Activated CD4-positive, alpha-beta T cell treated with anti-CD3 and anti-CD28 coated beads, Interleukin-2, amount 10 ng/mL, durations not matched to agents 7 days and 5 days (primary cell): ENCODE measurements at places on chromosomes 4 and X. TPM values are rescaled to one million over a fixed set of nuclear protein-coding genes. Genes with fewer than 3 reads are reported as not detected.

DNA sequence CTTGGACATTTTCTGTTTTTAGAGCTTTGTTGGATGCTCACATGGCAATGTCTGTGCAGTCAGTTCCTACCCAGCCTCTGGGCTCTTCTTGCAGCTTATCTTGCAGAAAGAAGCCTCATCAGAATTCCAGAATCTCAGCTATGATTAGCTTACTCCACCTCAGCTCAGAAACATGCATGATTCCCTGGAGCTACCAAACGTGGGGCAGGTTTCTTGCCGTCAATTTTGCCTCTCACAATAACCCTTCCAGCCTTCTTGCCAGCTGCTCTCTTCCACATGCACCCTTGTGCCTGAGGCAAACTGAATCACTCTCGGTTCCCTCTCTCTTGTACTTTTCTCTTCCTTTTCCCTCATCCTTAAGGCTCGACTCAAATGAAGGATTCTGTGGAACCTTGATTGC, 141.4 kb downstream of the PTTG2 start:
- H3K4me1 ChIP-seq: peaks cover 16% of the 10 kb centered on the region
- no peaks in the 10 kb centered on the region for H3K27me3 ChIP-seq
- H3K27ac ChIP-seq: no peak overlapping the region
- DNase-seq: no peak
- H3K36me3 ChIP-seq: peaks cover 50% of the 10 kb centered on the region

DNA sequence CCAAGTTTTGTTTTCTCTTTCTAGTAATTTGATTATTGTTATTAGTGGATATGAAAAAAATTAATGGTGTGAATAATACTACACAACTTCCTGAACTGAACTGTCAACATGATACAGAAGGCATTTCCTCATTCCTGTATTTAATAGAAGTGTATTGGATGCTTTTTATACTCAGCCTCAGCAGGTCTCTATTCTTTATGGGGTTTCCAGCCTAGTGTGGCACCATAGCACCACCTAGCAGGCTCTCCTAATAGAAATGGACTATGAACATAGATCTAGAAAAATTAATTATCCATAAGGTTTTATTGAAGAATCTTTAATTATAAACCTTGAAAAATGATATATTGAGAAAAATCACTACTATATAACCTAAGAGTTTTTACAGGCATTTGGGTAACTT, 52.4 kb downstream of the GLRB start:
- H3K4me3 ChIP-seq: no peak overlapping the region
- no peak overlapping the region for H3K27ac ChIP-seq
- no peaks in the 10 kb centered on the region for H3K4me1 ChIP-seq

The PTTG2 gene
- total RNA-seq: 1.7 TPM

GRCh38 chr4:155780775-155781174, 22.0 kb downstream of the GUCY1B1 start:
- no peak overlapping the region for H3K27ac ChIP-seq
- H3K27me3 ChIP-seq: peaks cover 6% of the 10 kb centered on the region
- H3K36me3 ChIP-seq: no peaks in the 10 kb centered on the region
- H3K4me3 ChIP-seq: no peak overlapping the region
- H3K4me1 ChIP-seq: no peaks in the 10 kb centered on the region

DNA sequence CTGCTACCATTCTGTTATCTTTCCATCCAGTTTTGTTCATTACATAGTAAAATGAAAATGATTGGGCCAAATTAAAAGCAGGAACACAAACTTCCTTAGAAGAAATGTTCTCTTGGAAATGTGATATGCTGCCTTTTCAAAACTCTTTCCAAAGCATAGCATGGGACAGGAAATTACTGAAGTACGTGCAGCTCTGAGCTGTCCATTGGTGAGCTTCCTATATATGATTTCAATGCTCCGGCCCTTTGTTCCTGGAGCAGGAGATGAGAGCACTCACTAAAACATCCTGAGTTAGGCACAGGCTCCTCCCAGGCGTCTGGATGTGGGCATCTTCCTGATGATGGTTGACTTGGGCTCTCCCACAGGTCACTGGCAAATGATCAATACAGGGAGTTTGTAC, 33.0 kb upstream of the ANXA3 start:
- peaks cover 20% of the 10 kb centered on the region for H3K27me3 ChIP-seq
- DNase-seq: no peak
- no peak overlapping the region for H3K4me3 ChIP-seq
- H3K36me3 ChIP-seq: no peaks in the 10 kb centered on the region
- no peaks in the 10 kb centered on the region for H3K4me1 ChIP-seq

DNA sequence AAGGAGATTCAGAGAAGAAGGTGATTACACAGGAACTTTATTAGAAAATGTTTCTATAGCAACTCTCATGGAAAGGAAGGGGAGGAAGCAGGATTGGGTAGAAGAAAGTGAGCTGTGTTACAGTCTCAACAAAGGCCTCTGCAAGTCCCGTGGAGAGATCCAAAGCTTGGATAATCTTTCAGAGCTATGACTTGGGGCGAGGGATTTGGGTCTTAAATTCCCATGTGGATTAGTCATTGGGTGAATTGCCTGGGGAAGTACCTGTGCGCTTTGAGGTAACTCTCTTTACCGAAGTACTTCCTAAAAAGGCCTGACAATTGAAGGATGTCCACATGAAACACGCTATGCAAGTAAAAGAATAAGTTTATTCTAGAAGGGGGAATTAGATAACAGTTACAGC, 133.8 kb upstream of the ANKRD50 start:
- H3K4me1 ChIP-seq: no peaks in the 10 kb centered on the region
- no peak for DNase-seq
- H3K27ac ChIP-seq: no peak overlapping the region
- no peaks in the 10 kb centered on the region for H3K27me3 ChIP-seq

- no peaks in the 10 kb centered on the region for H3K36me3 ChIP-seq
- H3K4me1 ChIP-seq: no peaks in the 10 kb centered on the region
- no peak overlapping the region for H3K27ac ChIP-seq
- H3K4me3 ChIP-seq: no peak overlapping the region
- no peaks in the 10 kb centered on the region for H3K27me3 ChIP-seq
Observed at GRCh38 chrX:8939322-8939721, 94.6 kb downstream of the FAM9B start.

- DNase-seq: no peak
- no peaks in the 10 kb centered on the region for H3K36me3 ChIP-seq
- peaks cover 23% of the 10 kb centered on the region for H3K4me1 ChIP-seq
- H3K27me3 ChIP-seq: peaks cover 4% of the 10 kb centered on the region
- no peak overlapping the region for H3K4me3 ChIP-seq
Observed at GRCh38 chr4:153245775-153246174, 41.5 kb downstream of the TRIM2 start.

The CYTL1 gene
- not detected for total RNA-seq

- no peaks in the 10 kb centered on the region for H3K36me3 ChIP-seq
- no peaks in the 10 kb centered on the region for H3K27me3 ChIP-seq
- no peak overlapping the region for H3K27ac ChIP-seq
- no peak overlapping the region for H3K4me3 ChIP-seq
Observed at GRCh38 chr4:114349543-114350175, 248.9 kb upstream of the UGT8 start.

DNA sequence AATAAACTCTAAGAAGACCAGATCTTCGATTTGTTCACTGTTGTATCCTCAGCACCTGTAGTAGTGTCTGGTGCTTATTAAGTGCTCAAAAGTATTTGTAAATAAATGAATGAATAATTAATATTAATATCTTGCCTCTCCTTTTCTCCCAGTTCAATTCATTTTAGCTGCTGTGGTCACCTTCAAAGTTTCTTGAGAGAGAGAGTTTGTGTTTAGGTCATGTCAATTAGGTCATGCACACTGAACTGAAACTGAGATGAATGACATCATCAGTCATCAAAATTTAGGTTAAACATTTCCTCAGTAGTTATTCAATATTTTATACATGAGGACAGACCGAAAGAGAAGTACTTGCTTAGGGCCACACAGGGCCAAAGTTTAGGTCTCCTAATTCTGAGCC, 73.5 kb downstream of the ANXA3 start:
- H3K4me3 ChIP-seq: no peak overlapping the region

- no peak for DNase-seq
- H3K27ac ChIP-seq: no peak overlapping the region
- peaks cover 58% of the 10 kb centered on the region for H3K4me1 ChIP-seq
- no peak overlapping the region for H3K4me3 ChIP-seq
- H3K36me3 ChIP-seq: peaks cover 38% of the 10 kb centered on the region
Observed at GRCh38 chr4:153514688-153515426, 48.7 kb downstream of the TMEM131L start.

The VCX3B gene
- total RNA-seq: not detected

The PRKX gene
- 68.2 TPM for total RNA-seq

DNA sequence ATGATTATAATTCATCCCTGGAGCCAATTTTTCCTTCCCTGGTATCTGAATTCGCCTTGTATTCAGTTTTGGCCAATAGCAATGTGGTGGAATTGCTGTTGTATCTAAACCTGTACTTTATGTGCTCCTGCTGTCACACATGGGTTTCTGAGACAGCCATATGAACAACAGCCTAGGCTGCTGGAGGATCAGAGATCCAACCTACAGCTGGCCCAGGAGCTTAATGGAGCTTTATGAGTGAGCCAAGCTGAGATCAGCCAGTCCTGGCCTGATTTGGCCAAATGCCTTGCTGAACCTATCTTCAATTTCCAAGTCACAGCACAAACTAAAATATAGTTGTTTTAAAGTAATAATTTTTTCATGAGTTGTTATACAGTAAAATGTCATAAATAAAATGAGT, 1071.5 kb downstream of the PCDH7 start:
- H3K27me3 ChIP-seq: no peaks in the 10 kb centered on the region
- no peak overlapping the region for H3K4me3 ChIP-seq
- H3K36me3 ChIP-seq: no peaks in the 10 kb centered on the region
- no peak overlapping the region for H3K27ac ChIP-seq
- no peaks in the 10 kb centered on the region for H3K4me1 ChIP-seq

DNA sequence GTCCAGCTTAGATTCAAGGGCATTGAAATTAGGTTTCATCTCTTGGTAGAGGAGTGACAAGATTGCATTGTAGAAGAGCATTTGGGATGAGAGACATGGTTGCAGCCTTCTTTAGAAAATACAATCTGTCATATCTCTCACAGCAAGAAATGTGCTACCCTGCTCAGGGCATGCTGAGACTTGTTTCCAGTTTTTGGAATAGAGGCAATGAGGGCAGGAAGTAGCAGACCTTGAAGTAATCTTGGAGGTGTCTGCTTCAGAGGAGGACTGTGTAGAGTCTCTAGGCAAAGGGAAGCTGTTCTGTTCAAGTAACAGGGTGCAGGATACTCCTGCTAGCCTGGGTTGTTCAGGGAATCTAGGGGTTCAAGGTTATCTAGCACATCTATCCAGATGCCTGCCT, 116.1 kb upstream of the ZNF827 start:
- DNase-seq: no peak
- H3K36me3 ChIP-seq: no peaks in the 10 kb centered on the region
- no peak overlapping the region for H3K27ac ChIP-seq
- H3K27me3 ChIP-seq: no peaks in the 10 kb centered on the region
- no peak overlapping the region for H3K4me3 ChIP-seq

The TBX22 gene
- not detected for total RNA-seq

The HSD17B10 gene
- 99.6 TPM for total RNA-seq

- no peak overlapping the region for H3K4me3 ChIP-seq
- H3K27ac ChIP-seq: no peak overlapping the region
- H3K36me3 ChIP-seq: peaks cover 51% of the 10 kb centered on the region
- DNase-seq: no peak
Observed at GRCh38 chr4:38141808-38142500, 181.8 kb downstream of the PTTG2 start.

- H3K27ac ChIP-seq: no peak overlapping the region
- H3K36me3 ChIP-seq: no peaks in the 10 kb centered on the region
- H3K4me1 ChIP-seq: no peaks in the 10 kb centered on the region
- H3K4me3 ChIP-seq: no peak overlapping the region
- DNase-seq: no peak
Observed at GRCh38 chrX:122087341-122087740, 1039.9 kb downstream of the GLUD2 start.

The MAGEA11 gene
- not detected for total RNA-seq

- no peaks in the 10 kb centered on the region for H3K4me1 ChIP-seq
- H3K27me3 ChIP-seq: no peaks in the 10 kb centered on the region
- H3K27ac ChIP-seq: no peak overlapping the region
- H3K4me3 ChIP-seq: no peak overlapping the region
- H3K36me3 ChIP-seq: no peaks in the 10 kb centered on the region
Observed at GRCh38 chr4:67055319-67055718, 490.0 kb downstream of the CENPC start.

GRCh38 chrX:13414006-13414647, 94.3 kb upstream of the ATXN3L start:
- no peak overlapping the region for H3K4me3 ChIP-seq
- no peaks in the 10 kb centered on the region for H3K36me3 ChIP-seq
- H3K27me3 ChIP-seq: no peaks in the 10 kb centered on the region
- DNase-seq: no peak
- no peak overlapping the region for H3K27ac ChIP-seq
- H3K4me1 ChIP-seq: peaks cover 1% of the 10 kb centered on the region

The GPR173 gene
- total RNA-seq: not detected

- DNase-seq: no peak
- H3K36me3 ChIP-seq: no peaks in the 10 kb centered on the region
- peaks cover 46% of the 10 kb centered on the region for H3K27me3 ChIP-seq
- H3K4me3 ChIP-seq: no peak overlapping the region
- peaks cover 16% of the 10 kb centered on the region for H3K4me1 ChIP-seq
- H3K27ac ChIP-seq: no peak overlapping the region
Observed at GRCh38 chr4:82801910-82802521, 3.4 kb upstream of the SCD5 start.

The MAGEB5 gene
- not detected for total RNA-seq

- no peak overlapping the region for H3K4me3 ChIP-seq
- H3K27ac ChIP-seq: no peak overlapping the region
- peaks cover 9% of the 10 kb centered on the region for H3K36me3 ChIP-seq
- DNase-seq: no peak
- H3K27me3 ChIP-seq: no peaks in the 10 kb centered on the region
- H3K4me1 ChIP-seq: peaks cover 43% of the 10 kb centered on the region
Observed at GRCh38 chr4:88526221-88526815, 2.7 kb upstream of the PYURF start.

The IBSP gene
- not detected for total RNA-seq

DNA sequence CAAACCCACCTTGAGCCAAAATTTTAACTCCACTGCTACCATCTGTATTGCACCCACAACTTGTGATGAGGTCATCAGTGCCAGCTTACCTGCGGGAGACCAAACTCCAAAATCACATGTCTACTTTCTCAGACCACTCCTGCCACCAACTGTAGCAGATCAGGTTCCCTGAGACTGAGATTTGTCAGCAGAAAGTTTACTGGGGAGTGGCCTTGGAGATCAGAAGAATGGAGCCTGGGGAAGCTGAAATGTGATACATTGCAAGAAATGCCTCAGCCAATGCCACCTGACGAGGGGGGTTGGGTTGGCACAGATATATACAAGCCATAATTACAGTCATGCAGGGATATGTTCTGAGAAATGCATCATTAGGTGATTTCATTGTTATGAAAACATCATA, 19.1 kb downstream of the HAUS3 start:
- H3K36me3 ChIP-seq: peaks cover 11% of the 10 kb centered on the region
- H3K27ac ChIP-seq: no peak overlapping the region
- no peak overlapping the region for H3K4me3 ChIP-seq
- peaks cover 10% of the 10 kb centered on the region for H3K4me1 ChIP-seq

- H3K27me3 ChIP-seq: peaks cover 7% of the 10 kb centered on the region
- no peak overlapping the region for H3K4me3 ChIP-seq
- H3K4me1 ChIP-seq: no peaks in the 10 kb centered on the region
- H3K27ac ChIP-seq: no peak overlapping the region
Observed at GRCh38 chr4:1532549-1533395, 126.5 kb upstream of the NKX1-1 start.
